ENCODE measurements at places on chromosomes 7 and 10. TPM values are rescaled to one million over a fixed set of nuclear protein-coding genes. Genes with fewer than 3 reads are reported as not detected.
A peak's percentile ranks its signal among the peaks of the same experiment; 100 is the strongest.

The SLC18A2 gene
- not detected for total RNA-seq

DNA sequence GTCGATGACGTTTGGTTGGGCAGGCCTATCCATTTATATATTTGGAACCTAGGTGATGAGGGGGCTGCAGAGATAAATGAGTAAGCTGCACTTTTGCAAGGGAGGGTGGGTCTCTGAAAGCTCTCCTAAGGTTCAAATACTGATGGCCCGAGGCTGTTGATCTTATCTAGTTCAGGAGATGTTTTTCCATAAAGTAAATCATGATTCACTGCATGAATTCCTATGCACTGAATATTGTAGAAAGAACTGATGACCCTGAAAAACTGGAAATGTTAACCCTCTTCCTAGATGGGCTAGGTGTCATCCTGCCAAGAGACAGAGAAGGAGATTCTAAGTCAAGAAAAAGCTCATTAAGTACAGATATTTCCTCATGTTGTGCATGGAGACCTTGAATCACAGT lies 459.9 kb downstream of the PLXNA4 start:
- no peak overlapping the region for H3K27ac ChIP-seq
- H3K36me3 ChIP-seq, result no peaks in the 10 kb centered on the region
- H3K27me3 ChIP-seq, result no peaks in the 10 kb centered on the region
- H3K4me3 ChIP-seq, result no peak overlapping the region
- no peaks in the 10 kb centered on the region for H3K4me1 ChIP-seq

The LIPJ gene
- total RNA-seq, result not detected

GRCh38 chr7:68348401-68348800 lies 1249.9 kb upstream of the AUTS2 start:
- H3K27ac ChIP-seq, result no peak overlapping the region
- no peak for DNase-seq
- no peak overlapping the region for H3K4me3 ChIP-seq
- H3K27me3 ChIP-seq, result no peaks in the 10 kb centered on the region

DNA sequence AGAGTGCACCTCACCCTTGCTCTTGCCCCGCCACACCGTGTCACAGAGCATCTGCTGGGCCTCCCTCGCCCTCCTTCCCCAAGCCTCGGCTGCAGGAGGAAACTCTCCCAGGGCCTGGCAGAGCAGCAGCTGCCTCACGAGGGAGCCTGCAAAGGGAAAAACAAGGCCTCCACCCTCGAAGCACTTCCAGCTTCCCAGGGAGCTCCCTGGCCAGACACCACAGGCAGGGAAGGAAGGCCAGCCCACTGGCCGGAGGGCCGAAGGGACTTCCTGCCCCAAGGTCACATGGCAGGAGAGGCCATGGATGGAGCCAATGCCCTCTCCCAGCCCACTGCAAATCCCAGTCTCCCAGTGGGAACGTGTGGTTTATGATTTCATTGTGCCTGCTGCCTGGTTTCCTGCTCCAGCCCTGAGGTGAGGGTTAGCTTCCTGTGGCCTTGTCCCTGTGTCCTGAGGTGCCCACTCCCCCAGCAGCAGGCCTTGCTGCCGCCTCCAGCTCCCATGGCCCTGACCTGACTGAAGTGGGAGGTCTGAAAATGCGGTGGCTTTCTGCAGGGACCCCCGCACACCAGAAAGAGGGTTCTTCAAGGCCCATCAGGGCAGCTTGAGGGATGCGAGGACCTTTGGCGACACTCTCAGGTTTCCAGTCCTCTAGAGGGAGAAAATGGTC lies 100.5 kb upstream of the PPIF start:
- no peak for DNase-seq
- H3K4me1 ChIP-seq, result peaks cover 73% of the 10 kb centered on the region
- H3K4me3 ChIP-seq, result no peak overlapping the region
- no peak overlapping the region for H3K27ac ChIP-seq
- H3K27me3 ChIP-seq, result no peaks in the 10 kb centered on the region

DNA sequence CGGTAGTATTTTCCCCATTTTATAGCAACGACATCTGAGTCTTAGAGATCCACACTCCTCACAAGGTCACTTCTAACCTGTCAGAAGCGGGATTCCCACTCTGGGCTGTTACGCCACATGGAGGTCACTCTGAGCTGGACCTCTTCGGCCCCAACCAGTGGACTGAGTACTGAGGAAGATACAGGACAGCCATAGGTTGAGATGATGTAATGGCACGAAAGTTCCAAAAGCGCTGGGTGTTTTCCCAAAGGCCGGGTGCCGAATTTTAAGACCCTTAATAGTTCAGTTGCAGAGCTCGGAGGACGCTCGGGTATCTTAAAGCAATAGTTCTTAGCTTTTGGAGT lies 699 bp downstream of the GHITM start:
- H3K4me3 ChIP-seq, result peak overlapping the region; percentile 97
- H3K27me3 ChIP-seq, result no peaks in the 10 kb centered on the region
- peaks cover 38% of the 10 kb centered on the region for H3K4me1 ChIP-seq
- peak overlapping the region; percentile 95 for H3K27ac ChIP-seq
- peaks cover 22% of the 10 kb centered on the region for H3K36me3 ChIP-seq

DNA sequence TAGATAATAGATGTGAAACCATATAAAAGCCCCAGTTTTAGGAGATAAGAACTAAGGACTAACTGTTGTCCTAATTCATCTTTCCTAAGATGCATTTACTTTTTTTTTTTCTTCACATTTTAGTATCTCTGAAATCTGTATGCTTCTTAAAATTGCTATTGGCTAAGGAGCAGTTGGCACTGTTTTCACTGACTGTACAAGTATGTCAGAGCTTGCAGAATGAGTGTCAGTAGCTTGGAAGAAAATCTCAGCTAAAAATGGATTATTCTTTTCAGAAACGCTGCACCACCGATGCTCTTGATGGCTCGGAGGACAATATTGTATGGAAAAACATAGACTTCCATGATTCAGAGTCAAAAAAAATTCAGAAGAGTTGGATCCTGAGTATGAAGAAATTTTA lies 91.1 kb upstream of the DNAJB12 start:
- no peak overlapping the region for H3K27ac ChIP-seq
- no peak for DNase-seq
- H3K4me3 ChIP-seq, result no peak overlapping the region
- H3K4me1 ChIP-seq, result no peaks in the 10 kb centered on the region

The ARHGAP22 gene
- not detected for total RNA-seq

GRCh38 chr7:67713451-67714056 lies 716.9 kb downstream of the TYW1 start:
- H3K4me3 ChIP-seq, result no peak overlapping the region
- no peak for DNase-seq
- no peak overlapping the region for H3K27ac ChIP-seq
- H3K4me1 ChIP-seq, result no peaks in the 10 kb centered on the region
- no peaks in the 10 kb centered on the region for H3K27me3 ChIP-seq
- no peaks in the 10 kb centered on the region for H3K36me3 ChIP-seq

The TFEC gene
- total RNA-seq, result not detected

GRCh38 chr7:27091941-27092818 lies 3.6 kb downstream of the HOXA1 start:
- no peak overlapping the region for H3K27ac ChIP-seq
- no peaks in the 10 kb centered on the region for H3K36me3 ChIP-seq
- H3K4me1 ChIP-seq, result peaks cover 12% of the 10 kb centered on the region
- no peak overlapping the region for H3K4me3 ChIP-seq
- peaks cover 80% of the 10 kb centered on the region for H3K27me3 ChIP-seq

- no peaks in the 10 kb centered on the region for H3K4me1 ChIP-seq
- no peaks in the 10 kb centered on the region for H3K36me3 ChIP-seq
- no peaks in the 10 kb centered on the region for H3K27me3 ChIP-seq
- no peak overlapping the region for H3K4me3 ChIP-seq
Observed at GRCh38 chr7:88842201-88842600, 46.7 kb upstream of the TEX47 start.

GRCh38 chr7:93316730-93317129 lies 84.6 kb downstream of the VPS50 start:
- no peak overlapping the region for H3K27ac ChIP-seq
- no peak for DNase-seq
- peaks cover 8% of the 10 kb centered on the region for H3K4me1 ChIP-seq

The TMEM236 gene
- total RNA-seq, result 0.10 TPM

- H3K36me3 ChIP-seq, result peaks cover 3% of the 10 kb centered on the region
- H3K27me3 ChIP-seq, result no peaks in the 10 kb centered on the region
- DNase-seq, result no peak
Observed at GRCh38 chr10:98405422-98405821, 9.6 kb downstream of the PYROXD2 start.

DNA sequence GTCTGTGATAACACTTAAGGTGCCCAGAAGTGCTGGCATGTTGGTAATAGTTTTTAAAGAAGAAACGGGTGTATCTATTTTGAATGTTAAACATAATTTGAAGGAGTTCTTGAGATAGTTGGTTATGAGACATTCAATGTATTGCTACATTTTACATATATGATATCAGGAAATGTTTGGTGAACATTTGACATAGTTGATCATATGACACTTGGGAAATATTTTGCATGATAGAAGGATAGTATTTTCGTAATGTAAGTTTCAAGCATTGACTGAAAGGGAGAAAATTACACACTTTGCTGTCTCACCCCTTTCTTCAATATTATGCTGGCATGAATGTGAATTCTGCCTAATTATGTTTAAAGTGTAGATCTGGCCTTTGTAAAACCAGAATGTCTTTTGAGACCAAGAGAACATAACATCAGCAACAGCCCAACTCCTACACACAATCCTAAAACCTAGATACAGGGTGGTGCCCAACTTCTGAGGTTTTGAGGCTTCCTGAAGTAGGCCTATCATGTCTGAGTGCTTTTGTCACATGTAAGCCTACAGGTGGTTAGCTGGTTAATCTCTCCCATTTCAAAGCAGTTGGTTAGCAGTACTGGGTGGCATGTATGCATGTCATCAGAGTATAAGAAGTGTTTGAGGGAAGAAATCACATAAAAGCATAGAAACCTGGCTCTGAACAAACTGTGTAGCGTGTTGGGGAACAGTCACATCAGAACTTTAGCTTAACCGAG lies 2.1 kb downstream of the ADD3 start:
- peak overlapping the region; percentile 81 for H3K27ac ChIP-seq
- no peak overlapping the region for H3K4me3 ChIP-seq
- H3K4me1 ChIP-seq, result peaks cover 60% of the 10 kb centered on the region
- H3K36me3 ChIP-seq, result no peaks in the 10 kb centered on the region

The CARD11 gene
- total RNA-seq, result 107 TPM

DNA sequence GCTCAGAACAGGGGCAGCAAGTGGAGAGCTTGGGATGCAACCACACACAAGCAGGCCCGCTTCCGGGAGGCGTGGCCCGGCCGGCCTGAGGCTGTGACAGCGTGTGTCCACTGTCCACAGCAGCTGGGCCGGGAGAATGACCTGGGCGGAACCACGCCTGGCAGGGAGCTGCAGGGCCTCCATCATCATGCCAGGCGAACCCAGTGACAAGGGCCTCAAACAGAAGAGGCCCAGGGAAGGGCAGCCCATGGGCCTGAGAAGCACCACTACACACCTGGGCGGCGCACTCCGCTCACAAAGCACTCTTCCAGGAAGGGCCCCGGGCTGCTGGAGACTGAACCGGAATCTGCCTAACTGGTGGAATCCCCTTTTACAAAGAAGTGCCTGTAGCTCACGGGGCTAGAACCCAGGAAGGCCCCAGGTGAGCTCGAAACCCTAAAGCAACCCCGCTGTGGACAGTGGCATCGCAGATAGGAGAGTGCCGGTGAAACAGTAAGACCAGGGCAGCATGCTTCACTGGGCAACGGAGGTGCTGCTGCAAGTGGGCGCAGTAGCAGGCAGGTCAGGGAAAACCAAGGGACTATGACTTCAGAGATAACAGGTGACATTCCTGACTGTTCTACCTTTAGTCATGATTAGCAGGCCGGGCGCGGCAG lies 66.0 kb downstream of the MAD1L1 start:
- H3K27ac ChIP-seq, result no peak overlapping the region
- DNase-seq, result no peak
- no peaks in the 10 kb centered on the region for H3K27me3 ChIP-seq

DNA sequence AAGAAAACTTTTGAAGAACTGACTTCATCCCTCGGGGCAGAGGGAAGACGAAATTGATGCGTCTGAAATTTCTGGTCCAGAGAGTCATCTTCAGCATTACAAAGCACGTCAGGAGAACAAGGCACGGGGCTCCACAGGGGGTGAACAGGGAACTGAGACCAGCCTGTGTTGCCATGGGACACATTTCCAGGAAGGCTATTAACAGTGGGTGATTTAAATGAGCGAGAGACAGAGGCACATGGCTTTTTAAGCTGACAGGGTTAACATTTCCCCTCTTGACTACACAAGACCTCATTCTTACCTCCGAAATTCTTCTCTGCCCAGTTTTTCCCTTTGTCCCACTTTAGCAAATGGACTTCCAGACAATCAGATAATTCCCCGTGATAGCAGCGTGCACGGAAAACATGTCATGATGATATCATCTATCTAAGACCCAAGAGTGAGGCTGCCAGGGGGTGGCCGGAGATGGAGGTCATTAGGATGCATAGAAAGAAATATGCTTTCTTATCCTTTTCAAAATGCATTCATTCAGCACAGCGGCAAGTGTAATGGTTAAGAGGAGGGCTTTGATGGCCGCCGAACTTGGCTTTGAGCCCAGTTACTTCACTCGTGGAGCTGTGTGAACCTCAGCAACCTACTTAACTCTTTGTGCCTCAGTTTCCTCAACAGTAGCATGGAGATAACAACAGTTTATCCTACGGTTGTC lies 248.0 kb downstream of the PRPF18 start:
- no peaks in the 10 kb centered on the region for H3K4me1 ChIP-seq
- no peaks in the 10 kb centered on the region for H3K36me3 ChIP-seq
- no peak for DNase-seq
- H3K4me3 ChIP-seq, result no peak overlapping the region

DNA sequence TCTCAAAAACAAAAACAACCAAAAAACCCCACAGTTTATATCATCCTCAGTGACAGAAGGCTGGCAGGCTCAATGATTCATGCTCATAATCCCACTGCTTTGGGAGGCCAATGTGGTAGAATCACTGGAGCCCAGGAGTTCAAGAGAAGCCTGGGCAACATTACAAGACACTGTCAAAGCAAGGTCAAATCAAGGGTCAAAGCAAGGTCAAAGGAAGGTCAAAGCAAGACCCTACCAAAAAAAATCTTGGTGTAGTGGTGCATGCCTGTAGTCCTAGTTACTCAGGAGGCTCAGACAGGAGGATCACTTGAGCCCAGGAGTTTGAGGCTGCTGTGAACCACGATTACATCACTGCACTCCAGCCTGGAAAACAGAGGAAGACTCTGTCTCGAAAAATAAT lies 14.2 kb upstream of the NPC1L1 start:
- no peaks in the 10 kb centered on the region for H3K4me1 ChIP-seq
- no peak for DNase-seq
- peaks cover 1% of the 10 kb centered on the region for H3K27me3 ChIP-seq
- no peaks in the 10 kb centered on the region for H3K36me3 ChIP-seq
- no peak overlapping the region for H3K4me3 ChIP-seq
- no peak overlapping the region for H3K27ac ChIP-seq

GRCh38 chr7:81154565-81154964 lies 235.7 kb upstream of the SEMA3C start:
- H3K36me3 ChIP-seq, result no peaks in the 10 kb centered on the region
- no peaks in the 10 kb centered on the region for H3K27me3 ChIP-seq
- no peak overlapping the region for H3K4me3 ChIP-seq
- DNase-seq, result no peak
- no peaks in the 10 kb centered on the region for H3K4me1 ChIP-seq

DNA sequence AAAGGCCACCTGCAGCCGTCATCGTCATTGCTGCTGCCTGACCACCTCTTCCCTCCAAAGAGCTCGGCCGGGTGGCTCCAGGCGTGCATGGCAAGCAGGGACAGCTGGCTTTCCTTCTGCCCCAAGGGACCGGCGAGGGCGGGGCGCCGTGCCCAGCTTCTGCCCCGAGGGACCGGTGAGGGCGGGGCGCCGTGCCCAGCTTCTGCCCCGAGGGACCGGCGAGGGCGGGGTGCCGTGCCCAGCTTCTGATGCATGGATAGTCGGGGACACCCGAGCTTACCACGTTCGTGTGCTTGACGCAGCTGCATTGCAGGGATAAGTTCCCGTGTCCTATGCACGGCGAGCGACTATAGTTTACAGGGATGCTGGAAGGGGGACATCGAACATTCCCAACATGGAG lies 27.0 kb downstream of the CFAP46 start:
- no peak overlapping the region for H3K4me3 ChIP-seq
- H3K27ac ChIP-seq, result no peak overlapping the region
- peaks cover 3% of the 10 kb centered on the region for H3K4me1 ChIP-seq

The SBDS gene
- total RNA-seq, result 58.3 TPM
